ENCODE measurements at places on chromosomes 2 and 18. TPM values are rescaled to one million over a fixed set of nuclear protein-coding genes. Genes with fewer than 3 reads are reported as not detected.

Gene C2orf74
- total RNA-seq, result 20.6 TPM

Gene CREG2
- total RNA-seq, result 1.0 TPM

Gene ADRA2B
- 0.88 TPM for total RNA-seq

Gene NFE2L2
- total RNA-seq, result 75.9 TPM

Gene LBX2
- 0.51 TPM for total RNA-seq

Gene TMEM247
- not detected for total RNA-seq

Gene IL36B
- not detected for total RNA-seq

Gene ABCB6
- total RNA-seq, result 20.2 TPM

Gene ARHGAP25
- 8.5 TPM for total RNA-seq

Gene STEAP3
- total RNA-seq, result 7.2 TPM

Gene VWA3B
- 0.15 TPM for total RNA-seq

Gene KCNS3
- total RNA-seq, result 3.1 TPM

Data from right cardiac atrium (tissue), 5 donors.